Vagina (tissue), 2 donors: ENCODE measurements at places on chromosomes 13 and 19. TPM values are rescaled to one million over a fixed set of nuclear protein-coding genes. Genes with fewer than 3 reads are reported as not detected.

RFPL4A gene
- not detected for total RNA-seq

VSTM1 gene
- not detected for total RNA-seq

C13orf42 gene
- not detected for total RNA-seq

DNA sequence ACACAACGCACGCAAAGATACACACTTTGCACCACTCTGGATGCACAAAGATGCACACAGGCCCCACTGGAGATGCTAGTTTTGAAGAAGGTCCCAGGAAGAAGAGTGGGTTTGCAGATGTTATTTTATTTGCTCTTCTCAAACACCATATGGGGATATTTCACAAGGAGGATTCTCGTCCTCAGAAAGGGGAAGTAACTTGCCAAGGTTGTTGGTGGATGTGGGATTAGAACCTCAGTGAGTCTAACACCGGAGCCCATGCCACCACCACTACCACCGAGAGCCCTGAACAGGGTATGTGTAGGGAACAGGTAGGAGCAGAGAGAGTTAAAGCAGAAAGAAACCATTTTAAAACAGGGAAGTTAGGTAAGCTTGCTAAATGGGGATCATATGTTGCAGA lies 9.6 kb upstream of the CEACAM6 start:
- DNase-seq = no peak

- DNase-seq = no peak
These were observed 135.6 kb upstream of the TSC22D1 start for GRCh38 chr13:44711706-44712105.

DNA sequence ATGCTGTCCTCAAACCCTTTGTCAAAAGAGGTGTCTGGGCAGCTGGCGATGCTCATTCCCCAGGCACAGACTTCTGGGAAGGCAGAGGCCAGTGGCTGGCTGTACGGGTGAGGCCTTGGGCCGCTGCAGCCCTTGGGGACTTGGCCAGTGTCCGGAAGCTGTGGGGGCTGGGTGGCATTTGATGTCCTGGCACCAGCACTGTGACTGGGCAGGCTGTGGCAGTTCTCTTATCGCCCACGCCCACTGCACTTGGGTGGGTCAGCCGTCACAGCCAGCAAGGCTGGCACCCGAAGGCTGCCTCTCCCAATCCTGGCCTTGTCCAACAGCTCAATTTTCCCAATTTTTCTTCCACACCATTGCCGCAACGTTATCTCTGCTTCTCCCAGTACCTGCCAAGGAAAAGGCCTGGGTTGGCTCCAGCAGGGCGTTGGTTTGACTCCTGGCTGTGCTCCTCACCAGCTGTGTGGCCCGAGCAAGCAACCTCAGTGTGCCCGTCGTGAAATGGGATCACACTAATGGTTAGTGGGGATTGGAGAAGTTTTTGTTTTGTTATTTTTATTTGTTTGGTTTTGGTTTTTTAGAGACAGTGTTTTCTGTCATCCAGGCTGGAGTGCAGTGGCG lies 12.7 kb upstream of the SLC44A2 start:
- DNase-seq = no peak

- DNase-seq = no peak
These were observed 198.2 kb downstream of the SLC7A1 start for GRCh38 chr13:29397265-29397664.

DNA sequence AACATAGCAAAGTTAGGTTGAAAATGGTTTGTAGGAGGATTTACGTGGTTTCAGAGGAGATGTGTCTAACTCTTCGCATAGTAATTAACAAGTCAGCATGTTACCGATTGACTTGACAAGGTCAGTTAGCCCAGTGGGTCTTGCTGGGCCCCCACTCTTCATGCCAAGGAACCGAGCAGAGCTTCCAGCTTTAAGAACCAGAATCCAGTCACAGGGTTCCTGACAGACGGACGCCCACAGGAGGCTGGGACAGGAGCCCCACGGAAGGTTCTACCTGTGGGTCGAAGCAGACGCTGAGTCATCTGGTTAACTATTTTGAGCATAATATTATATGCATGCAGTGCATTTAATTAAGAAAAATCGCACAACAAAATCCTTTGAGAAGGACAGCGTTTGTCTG lies 3.5 kb downstream of the TMEM255B start:
- no peak for DNase-seq

DNA sequence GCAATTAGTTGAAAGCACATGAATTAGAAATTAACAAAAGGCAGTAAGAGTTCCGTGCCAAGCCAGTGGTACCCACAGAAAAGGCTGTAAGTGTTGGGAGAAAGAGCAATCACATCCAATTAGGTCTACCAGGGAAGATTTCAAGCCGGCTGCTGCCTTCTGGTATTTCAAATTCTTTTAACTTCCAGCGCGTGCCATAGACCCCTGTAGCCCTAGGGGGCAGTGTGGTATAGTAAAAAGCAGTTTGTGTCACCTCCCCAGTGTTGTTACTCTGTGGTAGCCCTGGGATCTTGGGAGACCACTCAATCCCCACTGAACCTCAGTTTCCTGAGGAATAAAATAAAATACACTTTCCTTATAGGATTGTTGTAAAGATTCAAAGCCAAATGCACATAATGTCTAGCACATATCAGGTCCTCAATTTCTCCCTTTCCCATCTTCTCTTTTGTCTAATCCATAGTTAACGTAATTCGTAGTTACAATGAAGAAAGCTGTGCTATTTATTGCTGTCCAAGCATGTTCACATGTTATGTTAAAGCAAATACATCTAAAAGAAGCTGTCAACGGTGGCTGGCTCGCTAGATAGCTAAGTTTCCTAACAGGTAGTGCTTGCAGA lies 230.2 kb downstream of the TDRD3 start:
- no peak for DNase-seq
